Osteoblast (primary cell): ENCODE measurements at places on chromosomes 2 and 18. TPM values are rescaled to one million over a fixed set of nuclear protein-coding genes. Genes with fewer than 3 reads are reported as not detected.

STARD6 gene
- not detected in 2 replicates for total RNA-seq

SCRN3 gene
- total RNA-seq = 29.7 and 33.0 TPM in 2 replicates

SLC35F5 gene
- 239 and 245 TPM in 2 replicates for total RNA-seq

CCDC141 gene
- not detected in 2 replicates for total RNA-seq

DSG3 gene
- total RNA-seq = 1.4 and 1.8 TPM in 2 replicates

DNA sequence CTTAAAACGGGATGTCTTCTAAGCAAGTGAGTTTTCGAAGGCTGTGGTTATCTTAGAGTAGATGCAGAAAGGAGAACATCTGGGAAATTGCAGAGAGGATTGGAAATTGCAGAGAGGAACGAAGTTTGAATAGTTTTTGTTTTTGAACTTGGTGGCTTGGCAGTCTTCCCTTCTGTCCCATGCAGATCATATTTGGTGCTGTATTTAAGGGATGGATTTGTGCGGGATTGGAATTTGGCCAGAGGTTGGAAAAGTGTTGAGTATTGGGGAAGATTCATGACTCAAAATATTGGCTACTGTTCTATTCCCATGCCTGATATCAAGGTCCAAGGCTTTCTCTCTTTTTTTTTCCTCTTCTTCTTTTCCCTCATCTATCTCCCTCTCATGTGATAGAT lies 18.2 kb downstream of the PTPRM start:
- peak; percentile 31 for DNase-seq
- no peak overlapping the region for H3K4me3 ChIP-seq
- H3K36me3 ChIP-seq = no peaks in the 10 kb centered on the region
- no peak overlapping the region for H3K27ac ChIP-seq

- H3K4me3 ChIP-seq = no peak overlapping the region
- DNase-seq = no peak
- no peaks in the 10 kb centered on the region for H3K36me3 ChIP-seq
- H3K27ac ChIP-seq = no peak overlapping the region
Measured at GRCh38 chr2:42918671-42919318, 126.4 kb upstream of the HAAO start.

DNA sequence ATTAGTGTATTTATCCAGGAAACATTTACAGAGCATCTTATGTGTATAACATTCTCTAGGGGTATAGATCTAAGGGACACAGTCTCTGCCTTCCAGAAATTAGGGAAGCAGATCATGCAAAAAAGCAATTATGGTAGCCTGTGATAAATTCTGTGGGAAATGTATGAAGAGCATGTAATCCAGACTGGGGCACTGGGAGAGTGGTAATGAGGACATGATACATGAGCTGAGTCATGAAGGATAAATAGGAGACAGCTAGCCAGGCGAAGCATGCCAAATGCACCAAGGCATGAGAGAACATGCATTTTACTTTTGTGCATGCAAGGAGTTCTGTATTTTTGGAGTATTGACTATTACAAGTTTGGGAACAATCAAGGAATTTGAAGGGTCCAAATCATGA lies 8.9 kb upstream of the RPRM start:
- no peak overlapping the region for H3K4me3 ChIP-seq
- no peak for DNase-seq
- H3K27ac ChIP-seq = no peak overlapping the region
- no peaks in the 10 kb centered on the region for H3K36me3 ChIP-seq
- no peaks in the 10 kb centered on the region for H3K4me1 ChIP-seq
- H3K27me3 ChIP-seq = no peaks in the 10 kb centered on the region

- H3K4me3 ChIP-seq = peak overlapping the region; percentile 67
- peaks cover 82% of the 10 kb centered on the region for H3K4me1 ChIP-seq
- peaks cover 4% of the 10 kb centered on the region for H3K36me3 ChIP-seq
- DNase-seq = peak; percentile 98
Measured at GRCh38 chr2:218286570-218287459, 5.5 kb downstream of the TMBIM1 start.

DNA sequence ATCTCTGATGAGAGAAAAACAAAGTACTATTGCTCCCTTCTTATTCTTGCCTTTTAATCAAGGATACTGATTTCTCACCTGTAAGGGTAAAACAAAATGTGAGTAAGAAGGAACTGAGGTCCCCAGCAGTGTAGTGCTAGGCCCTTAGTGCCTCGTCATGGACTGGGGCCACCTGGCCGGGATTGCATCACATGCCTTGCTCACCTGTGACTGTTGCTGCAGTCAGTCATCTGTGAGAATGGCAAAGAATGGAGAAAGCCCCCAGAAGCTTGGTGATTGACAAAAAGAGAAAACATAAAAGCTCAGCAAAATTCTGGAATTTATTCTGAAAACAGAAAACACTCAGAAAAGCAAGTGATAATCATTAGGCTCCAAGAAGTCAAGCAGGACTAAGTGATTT lies 63.4 kb downstream of the SPATS2L start:
- no peaks in the 10 kb centered on the region for H3K27me3 ChIP-seq
- peaks cover 14% of the 10 kb centered on the region for H3K4me1 ChIP-seq
- no peak overlapping the region for H3K4me3 ChIP-seq
- peaks cover 4% of the 10 kb centered on the region for H3K36me3 ChIP-seq

GRCh38 chr2:118882693-118883336 lies 35.4 kb upstream of the EN1 start:
- H3K27me3 ChIP-seq = peaks cover 6% of the 10 kb centered on the region
- H3K36me3 ChIP-seq = no peaks in the 10 kb centered on the region

DNA sequence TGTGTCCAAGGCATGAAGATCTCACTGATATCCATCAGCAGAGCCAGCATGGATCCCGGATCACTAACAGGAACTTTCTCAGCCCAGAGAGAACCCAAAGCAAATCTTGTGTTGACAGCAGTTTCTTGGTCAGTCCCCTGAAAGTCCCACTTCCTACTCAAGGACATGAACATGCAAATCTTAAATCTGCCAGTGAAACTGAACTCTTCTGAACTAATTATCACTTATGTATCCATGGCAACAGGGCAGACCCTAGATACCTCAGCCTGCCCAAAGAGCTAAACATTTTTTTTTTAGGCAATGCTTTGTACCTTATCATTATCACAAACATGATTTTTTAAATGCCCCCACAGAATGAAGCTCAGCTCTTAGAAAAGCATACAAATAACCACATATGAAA lies 127.8 kb upstream of the DDX18 start:
- no peaks in the 10 kb centered on the region for H3K4me1 ChIP-seq

DNA sequence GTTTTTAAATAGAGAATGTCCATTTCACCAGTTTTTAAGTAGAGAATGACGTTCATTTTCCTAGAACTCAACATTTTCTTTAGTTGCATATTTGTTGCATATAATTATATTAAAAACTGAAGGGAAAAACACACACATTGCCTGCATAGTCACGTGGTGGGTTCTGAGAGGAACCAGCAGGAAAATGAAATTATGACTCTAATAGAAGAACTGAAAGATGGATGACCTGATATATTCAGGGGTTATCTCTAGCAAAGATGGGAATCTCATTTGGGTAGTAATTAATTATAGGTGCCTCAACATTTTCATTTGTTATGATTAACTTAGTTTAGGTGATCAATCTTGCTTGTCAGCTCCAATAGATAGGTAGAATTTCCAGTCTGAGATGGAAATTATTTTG lies 288.3 kb downstream of the TRIB2 start:
- H3K27ac ChIP-seq = no peak overlapping the region
- no peak overlapping the region for H3K4me3 ChIP-seq
- peaks cover 29% of the 10 kb centered on the region for H3K4me1 ChIP-seq
- no peak for DNase-seq

DNA sequence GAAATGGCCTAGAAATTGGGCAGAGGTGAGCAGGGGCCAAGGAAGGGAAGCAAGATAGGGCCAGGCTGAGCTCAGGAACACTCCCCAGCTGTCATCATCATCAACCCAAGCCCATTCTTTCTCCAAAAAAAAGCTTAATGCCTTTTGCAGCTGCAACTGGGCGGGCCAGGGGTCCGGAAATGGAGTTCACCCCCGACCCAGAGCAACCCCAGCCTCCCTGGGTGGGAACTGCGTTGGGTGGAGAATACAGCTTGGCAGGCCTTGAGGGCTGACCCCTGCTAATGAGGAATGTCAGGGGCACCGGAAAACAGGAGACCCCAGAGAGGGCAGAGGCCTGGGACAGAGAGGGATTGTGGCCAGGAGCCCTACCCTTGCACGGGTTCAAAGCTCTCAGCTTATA lies 64.8 kb downstream of the TNS1 start:
- H3K4me1 ChIP-seq = peaks cover 93% of the 10 kb centered on the region
- H3K27me3 ChIP-seq = no peaks in the 10 kb centered on the region
- DNase-seq = peak; percentile 42

GRCh38 chr18:27808683-27809082 lies 368.2 kb downstream of the CDH2 start:
- peak; percentile 26 for DNase-seq
- no peak overlapping the region for H3K27ac ChIP-seq

DNA sequence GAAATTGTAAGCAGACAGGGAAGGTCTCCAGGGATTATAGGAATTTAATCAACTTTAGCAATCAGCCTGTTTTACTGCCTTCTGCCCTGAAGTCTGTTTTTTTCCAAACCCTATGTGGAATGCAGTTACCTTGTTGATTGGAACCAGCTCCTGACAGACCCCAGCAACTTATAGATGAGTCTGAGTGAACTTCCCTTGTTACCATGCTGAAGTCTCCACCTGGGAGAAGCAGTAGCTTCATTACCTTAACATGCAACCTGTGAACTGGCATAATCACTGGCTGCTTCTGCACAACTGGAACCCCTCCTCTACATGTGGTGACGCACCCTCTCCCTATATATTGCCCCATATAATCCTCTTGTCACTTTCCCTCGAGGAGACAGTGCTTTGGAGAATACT lies 226.3 kb upstream of the SPOPL start:
- peaks cover 23% of the 10 kb centered on the region for H3K4me1 ChIP-seq
- DNase-seq = no peak
- H3K27ac ChIP-seq = no peak overlapping the region

- no peak overlapping the region for H3K27ac ChIP-seq
- H3K4me1 ChIP-seq = peaks cover 34% of the 10 kb centered on the region
- no peaks in the 10 kb centered on the region for H3K36me3 ChIP-seq
- no peaks in the 10 kb centered on the region for H3K27me3 ChIP-seq
- H3K4me3 ChIP-seq = no peak overlapping the region
Measured at GRCh38 chr2:58110765-58111164, 64.2 kb downstream of the VRK2 start.

DNA sequence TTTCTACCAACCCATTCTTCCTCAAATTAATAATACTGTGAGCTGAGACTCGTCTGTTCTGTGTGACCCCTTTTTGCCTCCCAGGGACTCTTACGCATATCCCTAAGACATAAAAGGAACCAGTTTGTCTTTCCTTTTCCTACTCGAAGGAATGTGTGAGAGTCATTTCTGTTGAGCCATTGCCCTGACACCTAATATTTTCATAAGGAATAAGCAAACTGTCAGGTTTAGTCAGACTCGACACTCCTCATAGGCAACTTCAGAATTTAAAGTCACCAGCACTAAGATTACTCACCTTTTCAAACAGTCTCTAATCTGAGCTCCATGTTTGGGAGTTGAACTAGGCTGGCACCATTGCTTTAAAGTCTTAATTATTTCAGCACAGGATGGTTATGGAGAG lies 305.5 kb downstream of the IKZF2 start:
- H3K27ac ChIP-seq = peak overlapping the region; percentile 99
- no peaks in the 10 kb centered on the region for H3K36me3 ChIP-seq
- no peaks in the 10 kb centered on the region for H3K27me3 ChIP-seq
- no peak overlapping the region for H3K4me3 ChIP-seq
- peaks cover 43% of the 10 kb centered on the region for H3K4me1 ChIP-seq

- no peaks in the 10 kb centered on the region for H3K4me1 ChIP-seq
- no peak overlapping the region for H3K4me3 ChIP-seq
- no peaks in the 10 kb centered on the region for H3K27me3 ChIP-seq
- peak; percentile 17 for DNase-seq
Measured at GRCh38 chr18:56984731-56985130, 162.2 kb upstream of the BOD1L2 start.

DNA sequence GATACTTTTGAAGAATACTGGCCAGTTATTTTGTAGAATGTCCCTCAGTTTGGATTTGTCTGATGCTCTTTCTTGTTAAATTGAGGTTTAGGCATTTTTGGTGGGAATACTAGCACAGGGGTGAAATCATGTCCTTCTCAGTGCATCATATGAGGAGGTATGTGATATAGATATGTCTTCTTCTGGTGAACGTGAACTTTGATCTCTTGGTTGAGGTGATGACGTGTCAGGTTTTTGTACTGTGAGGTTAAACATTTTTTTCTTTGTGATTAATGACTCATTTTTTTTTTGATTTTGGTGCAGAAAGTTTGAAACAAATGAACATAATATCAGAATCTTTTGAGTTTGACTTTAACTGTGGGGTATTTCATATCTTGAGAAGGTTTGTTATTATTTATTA lies 11.0 kb downstream of the ZNF407 start:
- H3K27me3 ChIP-seq = no peaks in the 10 kb centered on the region
- peak overlapping the region; percentile 24 for H3K27ac ChIP-seq
- no peak overlapping the region for H3K4me3 ChIP-seq
- H3K4me1 ChIP-seq = peaks cover 3% of the 10 kb centered on the region
- H3K36me3 ChIP-seq = no peaks in the 10 kb centered on the region

DNA sequence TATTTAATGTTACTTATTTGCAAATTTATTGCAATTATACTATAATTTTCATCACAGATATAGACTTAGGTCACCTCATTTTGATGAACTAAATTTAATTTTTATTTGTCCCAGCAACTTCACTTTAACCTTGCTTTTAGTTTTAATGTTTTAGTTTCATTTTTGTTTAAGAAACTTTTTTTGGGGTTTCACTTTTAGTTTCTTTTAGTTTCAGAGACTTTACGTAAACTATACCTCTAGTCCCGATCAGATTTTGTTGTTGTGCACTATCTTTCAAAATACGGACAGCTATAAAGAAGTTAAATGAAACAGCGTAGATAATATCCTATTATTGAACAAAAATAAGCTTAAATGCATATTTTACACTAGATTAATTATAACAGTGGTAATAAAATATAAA lies 460.5 kb downstream of the ERBB4 start:
- H3K27me3 ChIP-seq = no peaks in the 10 kb centered on the region
- H3K4me3 ChIP-seq = peak overlapping the region; percentile 34
- H3K27ac ChIP-seq = no peak overlapping the region

GRCh38 chr2:63764630-63765029 lies 77.1 kb upstream of the UGP2 start:
- no peaks in the 10 kb centered on the region for H3K27me3 ChIP-seq
- DNase-seq = no peak
- H3K4me3 ChIP-seq = no peak overlapping the region
- H3K27ac ChIP-seq = peak overlapping the region; percentile 69
- H3K36me3 ChIP-seq = no peaks in the 10 kb centered on the region

DNA sequence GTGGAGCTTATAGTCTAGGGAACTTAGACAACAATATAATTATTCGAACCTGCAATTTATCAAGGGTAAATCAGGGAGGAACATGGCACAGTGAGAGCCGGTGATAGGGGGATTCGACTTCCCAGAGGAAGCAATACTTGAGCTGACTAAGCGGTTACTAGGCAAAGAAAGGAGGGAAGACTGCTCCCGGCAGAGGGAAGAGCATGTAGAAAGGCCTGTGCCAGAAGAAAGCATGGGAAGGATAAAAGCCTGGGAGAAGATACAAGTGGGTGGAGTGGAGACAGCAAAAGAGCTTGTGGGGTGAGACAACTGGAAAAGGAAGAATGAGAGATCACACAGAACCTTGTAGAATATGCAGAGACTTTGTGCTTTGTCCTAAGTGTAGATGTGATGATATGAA lies 93.3 kb downstream of the MARCHF4 start:
- peaks cover 28% of the 10 kb centered on the region for H3K4me1 ChIP-seq
- no peak overlapping the region for H3K4me3 ChIP-seq
- H3K27me3 ChIP-seq = no peaks in the 10 kb centered on the region
- no peaks in the 10 kb centered on the region for H3K36me3 ChIP-seq
